ENCODE measurements at places on chromosomes 1 and 21. TPM values are rescaled to one million over a fixed set of nuclear protein-coding genes. Genes with fewer than 3 reads are reported as not detected.
A peak's percentile ranks its signal among the peaks of the same experiment; 100 is the strongest.

DNA sequence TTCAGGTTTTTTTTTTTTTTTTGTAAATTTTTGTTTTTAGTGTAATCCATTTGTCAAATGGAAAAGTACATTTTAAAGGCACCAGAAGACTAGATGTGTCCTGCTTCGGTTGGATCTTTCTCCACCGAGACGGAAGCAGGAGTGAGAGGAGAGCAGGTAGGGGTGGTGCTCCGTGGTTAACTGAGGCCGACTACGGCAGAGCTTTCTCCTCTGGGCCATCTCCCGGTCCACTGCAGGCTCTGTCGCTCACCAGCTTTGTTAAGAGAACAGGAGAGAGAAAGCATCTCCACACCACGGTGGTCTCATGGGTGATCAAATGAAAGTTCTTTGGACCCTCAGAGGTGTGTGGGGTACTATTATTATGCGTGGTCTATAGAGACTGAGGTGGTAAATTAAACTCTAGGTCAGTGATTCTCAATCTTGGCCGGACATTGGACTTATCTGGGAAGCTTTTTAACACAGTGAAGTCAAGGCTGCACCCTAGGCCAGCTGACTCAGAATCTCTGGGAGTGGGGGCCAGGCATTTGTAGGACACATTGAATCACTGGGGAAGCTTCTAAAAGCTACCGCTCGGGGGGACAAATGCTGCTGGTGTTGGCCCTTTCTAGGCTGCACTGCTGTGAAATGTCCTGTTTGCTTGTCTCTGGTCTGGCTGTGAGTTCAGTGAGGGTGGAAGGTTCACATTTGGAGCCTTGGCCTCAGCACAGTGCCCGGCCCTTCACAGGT is 25.0 kb downstream of the ABCA4 start:
- no peak for DNase-seq
- no peaks in the 10 kb centered on the region for H3K27me3 ChIP-seq
- peak overlapping the region; percentile 99 for H3K27ac ChIP-seq

GRCh38 chr1:183082650-183083049 is 59.4 kb downstream of the LAMC1 start:
- DNase-seq: no peak
- H3K4me1 ChIP-seq: peaks cover 17% of the 10 kb centered on the region
- H3K27ac ChIP-seq: no peak overlapping the region
- no peak overlapping the region for H3K4me3 ChIP-seq
- H3K36me3 ChIP-seq: no peaks in the 10 kb centered on the region
- no peaks in the 10 kb centered on the region for H3K27me3 ChIP-seq

DNA sequence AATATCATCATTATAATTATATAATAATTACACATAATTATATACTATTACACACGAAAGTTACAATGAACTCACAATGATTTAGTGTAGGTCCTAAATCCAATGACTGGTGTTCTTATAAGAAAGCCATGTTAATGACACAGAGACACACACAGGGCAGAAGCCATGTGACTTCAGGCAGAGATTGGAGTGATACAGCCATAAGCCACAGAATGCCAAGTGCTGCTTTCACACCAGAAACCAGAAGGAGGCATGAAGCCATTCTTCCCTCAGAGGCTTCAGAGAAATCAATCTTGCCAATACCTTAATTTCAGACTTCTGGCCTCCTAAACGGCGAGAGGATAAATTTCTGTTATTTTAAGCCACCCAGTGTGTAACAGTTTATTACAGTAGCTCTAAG is 147.4 kb upstream of the KRTAP19-8 start:
- H3K36me3 ChIP-seq: peaks cover 26% of the 10 kb centered on the region
- no peaks in the 10 kb centered on the region for H3K4me1 ChIP-seq
- H3K4me3 ChIP-seq: no peak overlapping the region
- no peak overlapping the region for H3K27ac ChIP-seq
- H3K27me3 ChIP-seq: no peaks in the 10 kb centered on the region
- no peak for DNase-seq

DNA sequence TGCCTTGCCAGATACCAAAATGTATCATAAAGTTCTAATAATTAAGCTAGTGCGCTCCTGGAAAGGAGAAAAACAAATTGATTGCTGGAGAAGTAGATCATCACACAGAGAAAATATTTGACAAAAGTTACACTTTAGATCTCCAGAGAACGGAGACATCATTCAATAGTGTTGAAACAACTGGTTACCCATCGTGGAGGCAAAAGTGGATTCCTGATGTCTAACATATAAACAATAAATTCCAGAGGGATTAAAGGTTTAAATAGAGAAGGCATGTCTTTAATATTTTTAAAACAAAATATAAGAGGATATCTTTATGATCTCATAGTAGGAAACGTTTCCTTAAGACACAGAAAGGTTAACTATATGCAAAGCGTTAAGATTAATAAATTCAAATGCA is 41.0 kb downstream of the NRIP1 start:
- H3K36me3 ChIP-seq: peaks cover 20% of the 10 kb centered on the region
- H3K4me1 ChIP-seq: peaks cover 18% of the 10 kb centered on the region
- H3K27me3 ChIP-seq: no peaks in the 10 kb centered on the region
- DNase-seq: no peak

DNA sequence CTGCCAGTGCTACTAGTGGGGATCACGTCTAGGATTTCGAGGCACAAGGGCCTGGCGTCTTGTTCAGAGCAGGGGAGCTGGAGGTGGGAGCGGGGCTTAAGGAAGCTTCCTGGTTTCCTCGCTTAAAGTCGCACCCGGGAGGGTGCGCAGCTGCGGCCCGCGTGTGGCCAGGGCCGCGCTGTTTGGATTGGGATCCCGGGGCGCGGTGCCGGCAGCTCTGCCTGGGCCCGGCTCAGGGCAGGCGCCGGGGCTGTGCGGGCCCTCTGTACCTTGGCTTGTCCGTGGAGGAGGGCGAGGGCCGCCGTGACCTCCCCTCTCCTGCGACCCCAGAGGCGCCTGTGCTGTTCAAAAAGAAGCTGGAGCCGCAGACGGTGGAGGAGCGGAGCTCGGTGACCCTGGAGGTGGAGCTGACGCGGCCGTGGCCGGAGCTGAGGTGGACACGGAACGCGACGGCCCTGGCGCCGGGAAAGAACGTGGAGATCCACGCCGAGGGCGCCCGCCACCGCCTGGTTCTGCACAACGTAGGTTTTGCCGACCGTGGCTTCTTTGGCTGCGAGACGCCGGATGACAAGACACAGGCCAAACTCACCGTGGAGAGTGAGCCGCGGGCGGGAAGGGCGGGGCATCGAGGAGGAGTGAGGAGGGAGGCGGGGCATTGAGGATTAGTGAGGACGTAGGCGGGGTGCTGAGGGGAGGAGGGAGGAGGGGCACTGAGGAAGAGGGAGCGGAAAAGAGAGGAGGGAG is 67.8 kb downstream of the OBSCN start:
- peaks cover 5% of the 10 kb centered on the region for H3K4me1 ChIP-seq
- H3K27me3 ChIP-seq: no peaks in the 10 kb centered on the region
- H3K4me3 ChIP-seq: peak overlapping the region; percentile 69
- peak overlapping the region; percentile 30 for H3K27ac ChIP-seq

- H3K27me3 ChIP-seq: peaks cover 10% of the 10 kb centered on the region
- no peaks in the 10 kb centered on the region for H3K4me1 ChIP-seq
- no peak for DNase-seq
- H3K4me3 ChIP-seq: no peak overlapping the region
These were observed 70.9 kb downstream of the WDR64 start for GRCh38 chr1:241722947-241723346.

The CYP4A11 gene
- not detected for total RNA-seq

The LHX8 gene
- 0.20 TPM for total RNA-seq

The ACTA1 gene
- 3.6 TPM for total RNA-seq

The LCK gene
- total RNA-seq: 1.5 TPM

The BTBD8 gene
- 8.4 TPM for total RNA-seq

The CTBS gene
- total RNA-seq: 11.4 TPM
